ENCODE measurements at places on chromosomes 16 and 17.

DNA sequence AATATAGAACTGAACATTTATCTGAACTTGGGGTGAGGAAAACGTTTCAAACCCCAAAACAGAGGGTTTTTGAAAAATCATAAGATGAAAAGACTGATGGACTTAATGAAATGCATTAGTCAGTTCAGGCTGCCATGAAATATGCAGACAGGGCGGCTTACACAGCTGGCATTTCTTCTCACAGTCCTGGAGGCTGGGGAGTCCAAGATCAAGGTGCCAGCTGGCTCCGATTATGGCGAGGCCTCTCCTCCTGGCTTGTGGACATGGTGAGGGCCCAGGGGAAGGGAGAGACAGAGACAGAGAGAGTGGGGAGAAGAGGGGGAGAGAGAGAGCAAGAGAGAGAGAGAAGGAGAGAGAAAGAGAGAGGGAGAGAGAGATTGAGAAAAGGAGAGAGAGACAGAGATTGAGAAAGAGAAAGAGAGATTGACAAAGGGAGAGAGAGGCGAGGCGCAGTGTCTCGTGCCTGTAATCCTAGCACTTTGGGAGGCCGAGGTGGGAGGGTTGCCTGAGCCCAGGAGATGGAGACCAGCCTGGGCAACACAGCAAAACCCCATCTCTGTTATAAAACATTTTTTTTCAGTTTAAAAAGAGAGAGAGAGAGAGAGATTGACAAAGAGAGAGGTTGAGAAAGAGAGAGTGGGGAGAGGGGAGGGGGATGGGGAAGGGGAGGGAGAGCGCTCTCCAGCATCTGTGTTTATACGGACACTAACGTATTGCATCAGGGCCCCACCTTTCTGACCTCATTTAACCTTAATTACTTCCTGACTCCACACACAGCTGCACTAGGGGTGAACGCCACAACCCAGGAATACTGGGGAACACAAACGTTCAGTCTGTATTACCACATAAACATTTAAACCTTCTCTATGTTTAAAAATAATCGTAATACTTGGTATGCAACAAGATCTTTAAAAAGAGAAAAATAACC is 24.6 kb upstream of the RPH3AL start:
- peak; percentile 66 for DNase-seq

DNA sequence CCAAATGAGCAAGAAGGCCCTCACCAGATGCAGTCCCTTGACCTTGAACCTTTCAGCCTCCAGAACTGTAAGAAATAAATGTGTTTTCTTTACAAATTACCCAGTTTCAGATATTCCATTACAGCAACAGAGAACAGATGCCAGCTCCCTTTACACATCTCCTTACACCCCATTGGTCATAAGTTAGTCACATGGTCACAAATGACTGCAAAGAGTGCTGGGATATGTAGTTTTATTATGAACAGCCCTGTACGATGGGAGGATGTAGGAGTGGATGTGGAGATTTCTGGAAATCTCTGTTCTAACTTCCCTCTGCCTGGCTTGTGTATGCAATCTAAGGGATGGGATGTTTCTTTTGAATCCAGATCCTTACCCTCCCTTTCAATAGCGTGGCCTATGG is 13.3 kb upstream of the RPL38 start:
- no peak for DNase-seq

GRCh38 chr17:65293584-65294180 is 156.5 kb downstream of the RGS9 start:
- no peak for DNase-seq

DNA sequence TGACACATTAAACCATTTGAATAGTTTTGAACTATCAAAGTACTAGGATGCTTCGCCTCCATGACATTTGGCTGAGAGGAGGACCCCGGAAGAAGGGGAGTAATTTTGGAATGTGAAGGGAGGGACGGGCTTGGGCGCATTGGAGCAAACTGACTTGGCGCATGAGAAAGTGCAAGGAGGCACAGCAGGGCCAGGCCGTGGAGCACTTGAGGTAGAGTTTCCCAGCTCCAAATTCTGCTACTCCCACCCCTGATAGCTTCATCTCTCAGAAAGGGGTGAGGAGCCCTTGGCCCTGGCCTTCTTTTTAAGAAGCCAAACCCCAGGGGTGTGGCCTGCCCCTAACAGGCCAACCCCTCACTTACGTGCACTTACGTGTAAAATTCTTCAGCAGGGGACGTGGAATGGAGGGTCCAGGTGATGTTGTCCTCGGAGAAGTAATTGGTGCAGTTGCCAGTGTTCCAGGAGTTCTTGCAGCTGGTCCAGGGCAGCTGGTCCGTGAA is 17.7 kb downstream of the SLC6A4 start:
- no peak for DNase-seq

DNA sequence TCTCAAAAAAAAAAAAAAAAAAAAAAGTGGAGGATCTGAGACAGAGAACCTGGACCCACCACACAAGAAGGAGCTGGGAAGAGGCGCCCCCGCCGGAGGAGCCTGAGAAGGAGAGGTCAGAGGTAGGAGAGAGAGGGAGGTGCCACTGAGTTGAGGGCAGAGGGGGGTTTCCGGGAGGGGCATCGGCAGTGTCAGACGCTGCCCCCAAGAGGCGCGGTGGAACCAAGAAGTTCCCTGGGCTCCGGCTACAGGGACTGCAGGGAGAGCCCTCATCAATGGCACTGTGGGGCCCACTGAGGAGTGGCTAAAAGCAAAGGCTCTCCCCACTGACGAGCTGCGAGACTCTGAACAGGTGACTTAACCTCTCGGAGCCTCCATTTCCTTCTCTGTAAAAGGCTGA is 4.2 kb downstream of the CCDC42 start:
- no peak for DNase-seq

DNA sequence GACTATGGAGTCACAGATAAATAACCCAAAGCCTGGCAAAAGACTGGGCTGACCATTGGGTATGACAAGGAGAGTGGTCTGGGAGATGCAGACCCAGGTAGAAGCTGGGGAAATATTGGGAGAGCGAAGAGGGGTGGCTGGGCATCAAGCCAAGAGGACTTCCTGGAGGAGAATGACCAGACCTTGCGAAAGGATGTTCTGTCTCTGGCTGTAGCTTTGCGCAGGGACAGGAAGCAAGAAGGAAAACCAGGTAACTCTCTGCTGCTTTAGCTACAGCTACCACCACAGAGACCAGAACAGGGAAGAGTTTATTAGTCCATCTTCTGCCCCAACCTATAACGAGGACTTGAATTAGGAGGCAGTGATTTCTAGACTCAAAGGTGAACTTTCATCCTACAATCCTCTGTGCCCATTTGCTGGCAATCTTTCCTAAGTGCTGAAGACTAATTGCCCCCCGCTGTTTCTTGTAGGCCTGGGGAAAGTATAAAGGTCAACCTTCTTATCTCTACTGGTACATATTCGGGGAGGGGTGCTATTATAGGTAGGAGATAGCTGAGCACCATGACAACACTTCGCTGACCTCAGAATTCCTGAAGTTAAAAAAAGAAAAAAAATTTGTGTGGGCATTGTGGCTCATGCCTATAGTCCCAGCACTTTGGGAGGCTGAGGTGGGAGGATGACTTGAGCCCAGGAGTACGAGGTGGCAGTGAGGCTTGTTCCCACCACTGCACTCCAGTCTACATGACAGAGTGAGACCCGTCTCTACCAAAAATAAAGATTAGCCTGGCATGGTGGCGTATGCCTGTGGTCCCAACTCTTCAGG is 19.1 kb upstream of the KIFC3 start:
- DNase-seq: no peak

- DNase-seq: no peak
These were observed 28.1 kb upstream of the PECAM1 start for GRCh38 chr17:64418506-64419339.

- no peak for DNase-seq
These were observed 8.3 kb downstream of the NUP93 start for GRCh38 chr16:56738221-56738620.

DNA sequence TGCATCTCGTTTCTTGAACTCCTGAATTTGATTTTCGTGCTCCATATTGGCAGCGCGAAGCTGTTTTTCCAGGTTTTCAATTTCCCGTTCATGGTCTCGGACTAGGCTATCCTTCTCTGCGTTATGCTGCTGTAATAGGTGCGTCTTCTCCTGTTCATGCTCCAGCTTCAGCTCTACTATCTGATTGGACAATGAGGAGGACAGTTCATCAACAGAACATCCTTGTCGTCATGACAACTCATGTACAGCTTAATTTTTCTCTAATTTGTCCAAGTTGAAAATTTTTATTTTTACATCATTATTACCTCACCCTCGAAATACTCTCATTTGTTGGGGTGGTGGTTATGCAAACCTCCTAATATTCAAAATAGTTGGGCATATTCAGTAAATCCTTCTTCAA is 289.8 kb downstream of the CEP112 start:
- no peak for DNase-seq

GRCh38 chr17:41939044-41939692 is 8.8 kb downstream of the ODAD4 start:
- DNase-seq: no peak

DNA sequence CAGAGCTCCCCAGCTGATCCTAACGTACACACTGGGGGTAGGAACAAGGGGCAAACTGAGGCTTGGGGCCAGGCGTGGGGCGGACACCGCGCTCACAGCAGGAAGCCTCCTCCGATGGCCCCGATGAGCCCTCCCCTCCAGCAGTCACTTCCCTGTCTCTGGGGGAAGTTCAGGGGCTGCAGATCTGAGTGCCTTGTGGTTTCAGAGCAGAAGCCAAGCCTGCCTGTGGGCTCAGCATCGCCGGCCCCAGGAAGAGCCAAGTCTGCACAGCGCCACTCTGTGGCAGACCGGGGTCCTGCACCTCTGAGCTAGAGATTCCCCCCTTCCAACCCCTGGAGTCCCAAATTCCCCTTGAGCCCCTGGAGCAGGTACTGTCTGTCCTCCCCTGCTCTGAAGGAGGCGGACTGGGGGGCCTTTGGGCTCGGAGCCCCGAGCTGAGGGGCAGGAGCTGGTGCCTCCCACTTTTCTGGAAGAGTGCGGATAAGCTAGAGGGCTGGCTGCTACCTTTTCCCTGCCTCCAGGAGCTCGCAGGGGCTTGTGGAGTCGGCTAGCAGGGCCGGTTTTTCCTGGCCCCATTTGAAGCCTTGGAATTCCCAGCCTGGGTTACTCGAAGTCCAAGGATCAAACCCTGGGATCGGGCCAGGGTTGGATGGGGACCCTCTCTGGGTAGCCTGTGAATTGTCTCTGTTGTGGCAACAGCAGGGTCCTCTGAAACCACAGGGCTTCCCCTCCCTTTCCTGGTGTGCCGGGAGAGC is 2.9 kb downstream of the GSE1 start:
- DNase-seq: peak; percentile 74

DNA sequence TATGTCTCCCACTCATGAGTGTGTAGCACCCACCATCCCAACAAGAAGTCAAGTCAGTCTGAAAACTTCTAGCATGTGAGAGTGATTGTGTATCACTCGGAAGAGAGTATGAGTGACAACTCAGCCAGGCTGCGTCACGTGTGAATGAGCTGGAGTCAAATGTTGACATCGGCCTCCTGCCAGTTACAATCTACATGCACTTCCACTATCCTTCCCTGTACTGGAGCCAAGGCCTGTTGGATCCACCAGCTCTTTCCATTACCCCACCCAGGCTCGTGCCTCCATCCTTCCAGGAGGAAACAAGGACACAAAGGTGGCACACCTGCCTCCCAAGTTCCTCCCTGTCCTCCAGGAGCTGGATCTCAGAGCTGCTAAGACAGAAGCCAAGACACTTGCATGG is 64.5 kb downstream of the ASIC2 start:
- DNase-seq: no peak

GRCh38 chr17:66949501-66949900 is 15.0 kb upstream of the CACNG4 start:
- no peak for DNase-seq

DNA sequence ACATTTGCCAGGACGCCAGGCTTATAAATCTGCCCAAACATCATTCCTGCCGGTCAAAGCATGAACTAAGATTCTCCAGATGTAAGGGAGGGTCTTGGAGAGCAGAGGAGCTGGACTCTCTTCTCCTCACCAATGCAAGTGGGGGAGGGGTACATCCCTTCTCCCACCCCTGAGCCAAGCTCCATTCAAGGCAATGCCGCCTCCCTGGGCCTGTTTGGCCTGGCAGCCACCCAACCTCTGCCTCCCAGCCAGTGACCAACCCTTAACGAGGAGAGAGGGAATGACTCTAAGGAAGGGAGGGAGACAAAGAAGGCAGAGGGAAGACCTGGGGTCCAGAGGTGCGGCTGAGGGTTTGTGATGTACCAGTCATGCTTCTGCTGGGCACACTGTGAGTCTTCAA is 13.8 kb downstream of the C17orf50 start:
- peak; percentile 43 for DNase-seq

DNA sequence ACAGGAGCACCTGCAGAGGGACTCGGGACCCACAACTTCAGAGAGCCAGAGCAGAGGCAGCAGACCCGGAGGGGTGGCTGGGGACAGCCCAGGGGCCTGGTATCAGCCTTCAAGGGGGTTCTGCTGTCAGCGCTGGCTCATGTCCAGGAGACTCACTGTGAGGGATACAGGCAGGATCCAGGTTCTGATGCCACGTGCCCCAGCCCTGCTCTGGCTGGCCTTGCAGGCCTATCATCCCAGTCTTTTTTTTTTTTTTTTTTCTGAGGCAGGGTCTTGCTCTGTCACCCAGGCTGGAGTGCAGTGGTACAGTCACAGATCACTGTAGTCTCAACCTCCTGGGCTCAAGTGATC is 9.0 kb upstream of the MTSS2 start:
- no peak for DNase-seq

DNA sequence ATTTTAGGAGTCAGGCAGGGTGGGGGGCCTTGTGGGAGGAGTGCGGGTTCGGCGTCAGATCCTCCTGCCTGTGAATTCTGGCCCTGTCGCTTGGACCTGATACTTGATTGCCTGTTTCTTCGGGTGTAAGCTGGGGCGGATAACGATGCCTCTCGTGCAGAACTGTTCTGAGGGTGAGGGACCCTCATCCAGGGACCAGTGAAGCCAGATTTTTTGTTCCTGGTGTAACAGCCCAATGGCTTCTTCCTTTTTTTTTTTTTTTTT is 1.3 kb downstream of the TBCD start:
- no peak for DNase-seq

GRCh38 chr16:49832177-49832576 is 23.7 kb downstream of the ZNF423 start:
- DNase-seq: no peak

- DNase-seq: peak; percentile 99
These were observed 4.3 kb upstream of the TLCD2 start for GRCh38 chr17:1714427-1714979.
